ENCODE measurements at places on chromosomes 16 and 17.

DNA sequence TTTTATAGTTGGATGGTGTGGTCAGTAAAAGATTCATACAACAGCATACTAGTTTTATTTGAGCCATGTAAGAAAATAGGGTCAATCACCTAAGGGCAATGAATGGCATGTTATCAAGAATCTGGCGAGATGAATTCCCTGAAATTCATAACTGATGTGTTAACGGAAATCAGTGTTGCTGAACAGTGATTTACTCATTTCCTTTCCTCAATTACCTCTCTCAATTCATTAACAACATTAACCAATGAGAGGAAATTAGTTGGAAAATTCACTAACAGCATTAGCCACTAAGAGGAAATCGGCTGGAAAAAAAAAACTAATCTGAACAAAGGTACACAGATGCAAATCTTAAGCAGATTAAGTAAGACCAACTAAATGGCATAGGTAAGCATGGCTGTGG is 6.3 kb downstream of the CMTR2 start:
- no peak for DNase-seq

GRCh38 chr17:21339011-21339410 is 37.1 kb upstream of the KCNJ12 start:
- no peak for DNase-seq

DNA sequence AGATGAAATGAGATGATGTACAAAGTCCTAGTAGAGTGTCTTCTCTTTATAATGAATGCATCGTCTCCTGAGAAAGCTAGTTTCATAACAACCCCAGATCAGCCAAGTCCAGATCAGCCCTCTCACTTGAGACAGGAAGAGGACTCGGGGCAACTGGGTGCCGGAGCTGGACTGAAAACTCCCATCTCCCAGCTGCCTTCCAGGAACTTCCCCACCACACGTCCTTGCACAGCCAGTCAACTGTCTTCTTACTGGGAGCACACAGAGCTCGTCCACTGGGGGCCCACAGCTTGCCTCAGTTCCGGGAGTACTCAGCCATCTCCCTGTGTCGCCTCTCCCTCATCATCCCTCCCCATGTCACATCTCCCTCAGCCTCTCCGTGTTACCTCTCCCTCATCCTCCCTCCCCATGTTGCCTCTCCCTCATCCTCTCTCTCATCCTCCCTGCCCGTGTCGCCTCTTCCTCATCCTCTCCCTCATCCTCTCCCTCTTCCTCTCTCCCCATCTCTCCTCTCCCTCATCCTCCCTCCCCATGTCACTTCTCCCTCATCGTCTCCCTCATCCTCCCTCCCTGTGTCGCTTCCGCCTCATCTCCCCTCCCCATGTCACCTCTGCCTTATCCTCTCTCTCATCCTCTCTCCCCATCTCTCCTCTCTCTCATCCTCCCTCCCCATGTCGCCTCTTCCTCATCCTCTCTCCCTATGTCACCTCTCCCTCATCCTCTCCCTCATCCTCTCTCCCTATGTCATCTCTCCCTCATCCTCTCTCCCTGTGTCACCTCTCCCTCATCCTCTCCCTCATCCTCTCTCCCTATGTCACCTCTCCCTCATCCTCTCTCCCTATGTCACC is 22.4 kb upstream of the KCNH6 start:
- no peak for DNase-seq

DNA sequence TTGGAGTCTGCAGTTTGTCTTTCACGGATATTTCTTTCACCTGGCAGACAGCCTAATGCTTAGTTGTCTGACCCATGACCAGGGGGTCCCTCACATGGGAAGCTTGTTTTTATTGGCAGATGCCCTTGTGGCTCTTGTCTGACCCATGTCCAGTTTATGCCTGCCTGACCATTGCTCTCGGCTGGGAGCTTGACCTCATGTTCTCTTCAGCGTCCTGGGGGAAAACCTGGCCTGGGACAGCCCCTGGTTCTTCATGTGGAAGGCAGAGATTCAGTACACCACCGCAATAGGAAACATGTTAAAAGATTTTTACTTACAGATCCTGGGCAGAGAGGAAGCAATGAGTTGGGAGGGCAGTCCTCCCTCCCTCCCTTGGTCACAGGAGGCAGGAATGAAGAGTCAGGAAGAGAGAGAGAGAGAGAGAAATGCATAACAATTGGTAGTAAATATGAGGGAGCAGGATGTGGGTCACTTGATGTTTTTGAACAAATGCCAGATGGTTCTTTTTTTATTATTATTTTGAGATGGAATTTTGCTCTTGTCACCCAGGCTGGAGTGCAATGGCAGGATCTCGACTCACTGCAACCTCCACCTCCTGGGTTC is 302.7 kb upstream of the MYOCD start:
- DNase-seq: no peak

DNA sequence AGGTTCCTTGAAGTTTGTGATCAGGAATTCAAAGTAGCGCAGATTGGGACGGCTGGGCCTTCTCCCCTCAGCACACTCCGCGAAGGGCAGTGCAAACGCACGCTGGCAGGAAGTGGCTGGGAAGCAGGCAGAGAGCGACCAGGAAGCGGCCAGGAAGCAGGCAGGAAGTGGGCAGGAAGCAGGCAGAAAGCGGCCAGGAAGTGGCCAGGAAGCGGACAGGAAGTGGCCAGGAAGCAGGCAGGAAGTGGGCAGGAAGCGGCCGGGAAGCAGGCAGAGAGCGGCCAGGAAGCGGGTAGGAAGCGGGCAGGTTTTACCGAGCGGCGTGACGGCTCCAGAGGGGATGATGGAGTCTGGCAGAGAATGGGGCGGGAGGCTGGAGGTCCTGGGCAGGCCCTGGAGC is 3.2 kb downstream of the DPEP1 start:
- DNase-seq: no peak

- DNase-seq: no peak
These were observed 27.3 kb downstream of the ZNF778 start for GRCh38 chr16:89244754-89245153.

GRCh38 chr17:63972796-63973195 is at the start of gene SCN4A:
TSS of gene SCN4A (minus strand) at chr17:63972918. CDS start at chr17:63972841, 77 bp downstream.
- DNase-seq: no peak

- no peak for DNase-seq
These were observed 68.0 kb upstream of the MRTFB start for GRCh38 chr16:14003074-14003570.

DNA sequence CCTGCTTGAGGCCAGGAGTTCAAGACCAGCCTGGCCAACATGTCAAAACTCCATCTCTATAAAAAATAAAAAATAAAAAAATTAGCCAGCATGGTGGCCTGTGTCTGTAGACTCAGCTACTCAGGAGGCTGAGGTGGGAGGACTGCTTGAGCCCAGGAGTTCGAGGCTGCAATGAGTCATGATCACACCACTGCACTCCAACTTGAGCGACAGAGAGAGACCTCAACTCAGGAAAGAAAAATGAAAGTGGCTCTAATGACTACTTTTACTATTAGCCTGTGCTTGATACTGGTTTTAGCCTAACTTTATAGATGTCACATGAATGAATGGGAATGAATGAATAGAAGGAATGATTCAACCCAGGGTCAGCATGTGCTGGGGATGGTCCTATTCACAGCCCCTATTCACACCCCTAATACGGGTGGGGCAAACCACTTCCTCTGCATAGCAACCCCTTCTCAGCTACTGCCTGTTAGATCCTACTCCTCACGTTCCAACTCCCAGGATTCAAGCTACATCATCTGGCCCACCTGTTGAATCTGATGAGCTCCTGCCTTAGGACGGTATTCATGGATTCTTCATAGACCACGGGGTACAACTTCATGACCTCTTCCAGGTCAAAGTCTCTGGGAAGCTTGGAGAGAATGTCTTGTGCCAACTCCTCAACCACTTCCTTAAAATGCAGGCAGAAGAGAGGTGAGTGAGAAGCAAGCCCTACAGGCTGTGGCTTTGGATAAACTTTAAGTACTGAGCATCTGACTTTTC is 40.5 kb downstream of the LYRM1 start:
- no peak for DNase-seq

Data from stimulated activated CD8-positive, alpha-beta memory T cell treated with anti-CD3 and anti-CD28 coated beads, Interleukin-7, amount 100 ng/mL, for 24 hours (primary cell).